Epithelial cell of proximal tubule (primary cell): ENCODE measurements at places on chromosomes 1 and 21.

GRCh38 chr1:114511032-114511785 lies at the start of gene TRIM33:
Gene TRIM33, minus strand, starts transcription at chr1:114511203. Its CDS starts 127 bp downstream, at chr1:114511076.
- DNase-seq: peak; percentile 31

DNA sequence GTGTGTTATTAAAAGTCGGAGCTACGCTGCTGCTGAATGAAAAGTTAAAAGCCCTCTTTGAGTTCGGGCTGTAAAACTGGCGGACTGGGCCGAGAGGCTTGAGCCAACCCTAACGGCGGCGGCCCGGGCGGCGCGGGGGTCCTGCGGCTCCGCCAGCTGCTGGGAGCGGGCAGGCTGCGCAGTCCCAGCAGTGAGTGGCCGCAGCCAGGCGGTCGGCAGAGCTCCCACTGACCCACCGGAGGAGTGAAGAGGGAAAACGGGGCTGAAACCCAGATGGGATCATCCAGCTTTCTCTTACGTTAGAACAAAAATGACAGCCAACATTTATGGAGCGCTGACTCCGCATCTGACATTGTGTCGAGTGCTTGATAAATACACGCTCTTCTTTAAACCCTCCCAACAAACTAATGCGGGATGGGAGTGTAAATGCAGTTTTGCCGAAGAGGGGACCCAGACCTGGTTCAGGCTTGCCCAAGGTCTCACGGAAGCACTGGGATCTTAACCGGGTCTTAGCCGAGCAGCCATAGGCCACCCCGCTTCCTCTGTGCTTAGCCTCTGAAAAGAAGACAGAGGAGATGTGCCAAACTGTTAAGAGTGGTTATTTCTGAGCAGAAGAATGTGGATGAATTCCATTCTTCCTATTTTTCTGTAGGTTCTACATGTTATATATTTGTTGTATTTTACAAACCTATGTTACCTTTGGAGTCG lies 3.5 kb downstream of the GRHL3 start:
- no peak for DNase-seq

GRCh38 chr21:15065392-15066122 lies 757 bp upstream of the NRIP1 start:
- DNase-seq: no peak

- DNase-seq: no peak
Measured at GRCh38 chr1:218078916-218079315, 206.2 kb upstream of the RRP15 start.

- DNase-seq: no peak
Measured at GRCh38 chr1:205792481-205792881, 17.2 kb upstream of the RAB29 start.

- no peak for DNase-seq
Measured at GRCh38 chr1:48023488-48023887, 26.3 kb upstream of the TRABD2B start.

- DNase-seq: no peak
Measured at GRCh38 chr1:38605063-38605462, 254.5 kb downstream of the RRAGC start.

- no peak for DNase-seq
Measured at GRCh38 chr21:17753736-17754135, 65.4 kb downstream of the C21orf91 start.

DNA sequence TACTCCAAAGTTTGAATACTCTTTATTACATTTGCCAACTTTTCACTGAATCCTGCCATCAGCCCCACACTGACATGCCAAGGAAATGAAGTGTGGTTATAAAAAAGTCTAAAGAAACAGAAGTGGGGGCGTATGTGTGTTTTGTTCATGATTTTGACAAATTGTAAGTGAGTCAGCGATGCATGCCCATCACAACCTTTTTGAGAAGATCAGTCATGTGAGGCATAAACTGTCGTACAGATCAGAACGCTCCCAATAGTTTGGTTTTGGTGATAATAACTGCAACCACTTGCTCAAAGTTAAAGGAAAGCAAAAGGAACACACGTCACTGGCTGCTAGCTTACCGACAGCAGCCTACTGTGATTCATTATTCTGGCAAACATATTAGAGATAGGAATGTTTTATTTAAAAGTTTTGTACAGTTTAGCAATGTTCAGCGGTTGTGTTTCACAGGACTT lies 95.6 kb downstream of the RGS2 start:
- DNase-seq: no peak
